Common myeloid progenitor, CD34-positive (primary cell): ENCODE measurements at places on chromosomes 11 and 22.

- no peak for DNase-seq
Observed at GRCh38 chr22:27540656-27541396, 260.7 kb downstream of the MN1 start.

- DNase-seq: no peak
Observed at GRCh38 chr22:36933629-36934417, 20.4 kb downstream of the CSF2RB start.

GRCh38 chr22:39994566-39995392 lies at the start of gene FAM83F:
TSS of gene FAM83F (plus strand) at chr22:39994954. CDS start at chr22:39995043, 89 bp downstream.
- peak; percentile 9 for DNase-seq

- DNase-seq: no peak
Observed at GRCh38 chr22:29346659-29347058, 31.2 kb upstream of the RASL10A start.

DNA sequence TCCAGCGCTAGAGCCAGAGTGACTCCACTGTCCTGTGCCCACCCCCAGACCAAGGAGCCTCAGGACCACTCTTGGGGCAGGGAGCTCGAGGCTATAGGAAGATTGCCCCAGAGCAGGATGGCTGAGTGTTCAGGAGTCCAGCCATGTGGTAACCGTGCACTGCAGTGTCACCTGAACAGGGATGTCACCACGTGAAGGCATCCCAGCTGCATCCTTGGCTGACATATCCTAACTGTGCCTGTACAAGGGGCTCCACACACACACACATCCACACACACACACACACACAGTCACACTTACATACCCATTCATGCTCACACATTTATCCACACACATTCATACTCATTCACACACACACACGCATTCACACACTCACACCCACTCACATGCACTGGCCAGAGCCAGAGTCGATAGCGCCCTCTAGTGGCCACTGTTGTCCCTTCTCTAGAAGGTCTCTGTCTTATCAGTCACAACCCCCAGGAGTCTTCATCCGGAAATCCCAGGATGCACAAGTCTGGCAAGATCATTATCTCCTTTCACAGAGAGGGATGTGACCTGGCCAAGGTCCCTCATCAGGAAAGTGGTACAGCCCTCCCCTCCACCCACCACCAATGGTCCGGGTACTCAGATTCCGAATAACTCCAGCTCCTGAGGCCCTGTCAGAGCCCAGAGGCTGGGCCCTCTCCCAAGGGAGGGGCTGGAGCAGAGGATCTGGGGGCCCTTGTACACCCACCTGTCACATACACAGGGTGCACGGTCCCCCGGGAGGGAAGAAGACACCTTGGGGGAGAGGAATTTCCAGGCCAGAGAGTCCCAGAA lies 55.1 kb downstream of the IGLL5 start:
- DNase-seq: peak; percentile 81

DNA sequence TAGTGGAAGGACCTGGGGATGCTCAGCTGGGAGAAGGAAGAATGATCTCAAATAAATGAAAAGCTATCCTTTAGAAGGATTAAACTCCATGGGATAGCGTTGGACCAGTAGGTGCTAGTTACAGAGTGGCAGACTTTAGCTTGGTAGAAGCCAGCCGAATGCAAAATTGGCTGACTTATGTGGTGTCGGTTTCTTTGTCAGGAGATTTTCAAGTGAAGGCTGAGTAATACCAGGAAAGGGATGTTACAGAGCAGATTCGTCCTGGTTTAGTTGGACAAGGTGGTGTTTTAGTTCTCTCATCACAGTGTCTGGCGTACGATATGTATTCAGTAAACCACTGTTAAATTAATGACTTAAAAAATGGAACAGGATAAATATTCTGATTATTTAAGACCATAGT lies 26.0 kb downstream of the FDX1 start:
- no peak for DNase-seq

GRCh38 chr11:61701242-61701886 lies 21.2 kb downstream of the DAGLA start:
- peak; percentile 62 for DNase-seq

DNA sequence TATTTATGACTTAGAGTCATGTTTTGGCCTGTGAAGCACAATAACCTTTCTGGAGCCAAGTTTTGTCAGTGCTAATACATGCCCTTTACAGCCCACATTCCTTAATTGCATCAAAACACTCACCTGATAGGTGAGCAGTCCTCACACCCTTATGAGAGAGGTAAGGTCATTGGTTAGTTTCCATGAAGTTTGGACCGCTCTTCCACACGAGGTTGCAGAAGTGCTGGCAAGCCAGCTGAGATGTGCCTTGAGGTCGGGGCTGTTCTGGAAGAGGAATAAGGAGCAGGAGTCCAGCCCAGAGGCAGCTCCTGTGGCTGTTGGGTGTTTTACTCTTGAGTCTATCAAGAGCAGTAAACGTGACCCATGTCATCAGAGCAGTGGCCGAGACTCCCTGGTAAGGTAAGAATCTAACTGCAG lies 76.3 kb downstream of the CYB5R2 start:
- no peak for DNase-seq

- peak; percentile 6 for DNase-seq
Observed at GRCh38 chr11:70742553-70743291, 344.4 kb downstream of the CTTN start.

DNA sequence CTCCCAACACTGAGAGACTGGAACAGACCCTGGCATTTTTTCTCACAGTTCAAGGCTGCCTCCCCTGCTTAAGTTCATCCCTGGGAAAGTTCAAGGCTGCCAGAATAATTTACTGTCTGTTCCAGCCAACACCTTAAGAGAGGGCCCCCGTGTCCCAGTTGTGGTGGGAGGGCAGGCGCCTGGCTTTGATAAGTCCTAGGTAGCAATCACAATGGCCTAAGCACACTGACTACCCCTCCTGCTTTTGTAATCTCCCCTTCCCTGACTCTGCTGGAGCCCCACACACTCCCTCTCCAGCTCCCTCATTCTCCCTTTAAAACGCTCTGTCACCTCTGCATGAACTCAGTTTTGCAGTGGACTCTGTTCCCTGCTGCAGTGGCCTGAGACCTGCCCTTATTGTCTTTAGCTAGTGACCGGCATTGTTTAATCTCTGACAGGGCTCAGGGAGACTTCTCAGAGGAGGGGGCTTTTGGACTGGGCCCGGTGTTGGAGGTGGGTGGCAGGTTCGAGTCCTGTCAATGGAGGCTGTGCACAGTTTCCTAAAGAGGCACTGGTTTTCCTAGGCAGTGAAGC lies 507.2 kb downstream of the TBC1D22A start:
- DNase-seq: no peak

DNA sequence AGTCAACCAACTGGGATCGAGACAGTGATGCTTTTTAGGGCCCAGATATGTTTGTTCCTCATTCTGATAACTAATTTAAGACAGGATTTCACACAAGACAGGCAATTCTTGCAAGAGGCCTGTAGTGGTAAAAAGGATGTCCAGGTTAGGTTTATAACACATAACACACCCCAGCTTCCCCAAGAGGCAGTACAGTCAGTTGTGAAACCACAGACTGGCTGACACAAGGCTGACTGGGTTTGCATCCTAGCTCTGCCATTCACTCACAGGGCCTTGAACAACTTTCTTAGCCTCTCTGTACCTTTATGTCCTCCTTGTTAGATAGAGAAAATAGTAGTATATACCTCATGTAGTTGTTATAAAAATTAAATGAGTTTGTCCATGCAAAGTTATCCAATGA lies 55.0 kb upstream of the PTH start:
- DNase-seq: no peak

GRCh38 chr11:130418210-130418609 lies 10.2 kb downstream of the ADAMTS8 start:
- no peak for DNase-seq

- DNase-seq: no peak
Observed at GRCh38 chr11:6258571-6259081, 1.0 kb upstream of the CCKBR start.

DNA sequence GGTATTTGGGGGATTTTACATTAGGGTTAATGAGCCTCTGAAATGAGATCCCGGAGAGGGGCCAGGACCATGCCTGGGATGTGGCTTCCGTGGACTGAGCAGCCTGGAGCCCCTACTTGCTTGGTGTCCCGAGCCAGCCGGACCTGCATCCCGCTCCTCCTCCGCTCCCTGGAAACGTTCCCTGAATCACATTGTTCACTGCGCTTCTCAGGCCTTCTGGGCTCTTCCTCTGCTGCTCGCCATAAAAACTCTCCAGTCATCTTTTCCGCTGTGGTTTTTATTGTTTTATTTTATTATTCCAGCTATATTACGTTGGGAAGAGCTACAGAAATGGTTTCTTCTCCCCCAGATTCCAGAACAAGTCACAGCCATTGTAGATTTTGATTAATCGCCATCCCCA lies 13.3 kb upstream of the KCNQ1OT1 start:
- no peak for DNase-seq

DNA sequence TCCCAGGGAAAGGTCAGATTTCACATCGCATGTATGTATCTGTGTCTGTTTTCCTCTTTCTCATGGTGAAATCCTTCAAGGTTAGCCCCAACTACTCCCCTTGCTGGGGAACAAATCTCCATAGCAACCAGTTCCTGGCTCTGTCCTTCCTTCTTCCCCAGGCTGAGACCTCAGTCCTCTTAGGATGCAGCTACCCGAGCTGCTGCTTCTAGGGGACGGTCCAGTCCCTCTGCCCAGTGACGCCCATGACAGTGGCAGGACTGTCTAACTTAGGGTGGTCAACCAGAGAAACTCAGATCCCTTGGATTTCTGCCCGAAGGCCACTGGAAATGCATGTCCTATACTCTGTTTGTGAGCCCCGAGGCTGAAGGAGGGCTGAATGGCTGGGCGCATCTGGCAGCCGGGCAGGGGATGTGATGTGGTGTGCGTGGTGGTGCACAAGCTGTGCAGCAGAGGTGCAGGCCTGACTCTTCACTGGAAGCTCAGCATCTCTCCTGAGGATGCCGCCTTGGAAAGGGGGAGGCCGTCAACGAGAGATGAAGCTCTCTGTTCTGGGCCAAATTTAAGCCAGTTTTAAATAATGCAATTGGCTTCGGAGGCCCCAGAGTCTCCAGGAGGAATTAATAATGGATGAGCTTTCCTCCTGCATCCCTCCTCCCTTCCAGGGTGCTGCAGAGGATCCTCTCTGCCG lies 118.7 kb upstream of the B3GAT1 start:
- no peak for DNase-seq

DNA sequence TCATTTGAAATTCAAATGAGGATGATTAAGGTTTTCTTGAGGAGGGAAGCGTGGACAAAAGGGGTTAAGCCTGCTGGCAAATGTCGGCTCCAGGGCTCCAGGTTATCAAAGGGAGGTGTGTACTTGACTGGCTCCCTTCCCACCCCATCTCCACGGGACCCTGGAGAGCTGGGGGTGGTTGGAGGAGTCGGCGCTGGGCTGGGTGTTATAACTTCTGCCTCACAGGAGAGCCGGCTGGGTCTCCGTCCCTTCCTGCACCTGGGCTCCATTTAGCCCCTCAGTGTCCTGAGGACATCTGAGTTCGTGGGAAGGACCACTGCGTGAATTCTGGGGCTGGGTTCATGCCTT lies 15.6 kb downstream of the POU2F3 start:
- DNase-seq: no peak

- peak; percentile 60 for DNase-seq
Observed at GRCh38 chr11:44110231-44110679, 14.8 kb downstream of the EXT2 start.

- DNase-seq: no peak
Observed at GRCh38 chr11:107848345-107848744, 10.2 kb downstream of the SLC35F2 start.

DNA sequence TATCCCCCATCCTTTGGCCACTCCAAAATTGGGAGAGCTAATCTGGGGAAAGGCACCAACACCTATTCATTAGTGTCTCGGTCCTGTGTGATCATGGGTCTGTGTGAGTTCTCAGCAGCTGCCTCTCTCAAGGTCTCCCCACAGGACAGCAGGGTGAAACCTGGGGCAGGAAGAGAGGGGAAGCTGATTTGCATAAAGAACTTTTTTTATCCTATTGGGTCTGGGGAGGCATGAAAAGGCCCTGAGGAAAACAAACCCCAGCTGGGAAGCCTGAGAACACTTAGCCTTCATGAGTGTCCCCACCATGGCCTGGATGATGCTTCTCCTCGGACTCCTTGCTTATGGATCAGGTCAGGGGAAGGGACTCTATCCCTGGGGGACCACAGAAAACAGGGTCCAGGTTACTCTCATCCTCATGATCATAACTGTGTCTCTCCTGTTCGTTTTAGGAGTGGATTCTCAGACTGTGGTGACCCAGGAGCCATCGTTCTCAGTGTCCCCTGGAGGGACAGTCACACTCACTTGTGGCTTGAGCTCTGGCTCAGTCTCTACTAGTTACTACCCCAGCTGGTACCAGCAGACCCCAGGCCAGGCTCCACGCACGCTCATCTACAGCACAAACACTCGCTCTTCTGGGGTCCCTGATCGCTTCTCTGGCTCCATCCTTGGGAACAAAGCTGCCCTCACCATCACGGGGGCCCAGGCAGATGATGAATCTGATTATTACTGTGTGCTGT lies 116.0 kb upstream of the TOP3B start:
- DNase-seq: no peak

- DNase-seq: peak; percentile 15
Observed at GRCh38 chr11:96075532-96075959, 151.6 kb upstream of the MTMR2 start.

GRCh38 chr11:28834877-28835276 lies 726.7 kb downstream of the METTL15 start:
- DNase-seq: no peak

GRCh38 chr11:82233201-82233600 lies 500.5 kb downstream of the FAM181B start:
- no peak for DNase-seq

GRCh38 chr11:10544491-10545465 lies 3.8 kb upstream of the RNF141 start:
- DNase-seq: peak; percentile 88

- DNase-seq: no peak
Observed at GRCh38 chr11:120759046-120759445, 247.5 kb downstream of the GRIK4 start.

GRCh38 chr11:117936973-117937372 lies 7.8 kb upstream of the TMPRSS13 start:
- DNase-seq: no peak

DNA sequence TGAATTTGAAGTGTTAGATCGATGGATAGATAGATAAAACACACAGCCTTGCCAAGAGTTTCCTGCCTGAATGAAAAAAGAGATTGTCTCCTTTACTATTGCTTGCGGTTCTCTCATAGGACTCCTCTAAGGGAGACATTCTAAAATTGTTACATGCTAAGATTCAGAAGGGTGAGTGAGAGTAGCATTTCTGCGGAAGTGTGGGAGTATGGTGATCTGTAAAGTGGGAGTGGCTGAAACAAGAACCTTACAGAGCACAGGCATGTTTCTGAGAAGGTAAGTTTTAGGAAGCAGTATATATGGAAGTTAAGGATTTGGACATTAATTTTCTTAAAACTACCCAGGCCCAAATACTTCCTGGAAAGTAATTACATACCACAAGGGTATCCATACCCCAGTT lies 139.6 kb downstream of the TRIM44 start:
- no peak for DNase-seq
